ENCODE measurements at places on chromosomes 1 and 21. TPM values are rescaled to one million over a fixed set of nuclear protein-coding genes. Genes with fewer than 3 reads are reported as not detected.

NIBAN1 gene
- 29.3 TPM for total RNA-seq

TMPRSS15 gene
- not detected for total RNA-seq

CFAP141 gene
- not detected for total RNA-seq

PRRC2C gene
- 61.6 TPM for total RNA-seq

PRKAA2 gene
- 0.53 TPM for total RNA-seq

TRIM33 gene
- total RNA-seq, result 12.4 TPM

FUCA1 gene
- 5.5 TPM for total RNA-seq

PROK1 gene
- not detected for total RNA-seq

NPR1 gene
- total RNA-seq, result 0.08 TPM

CR1L gene
- not detected for total RNA-seq

ADAMTS1 gene
- total RNA-seq, result 13.7 TPM

LINGO4 gene
- total RNA-seq, result not detected

KLHDC7A gene
- not detected for total RNA-seq

TSTD1 gene
- total RNA-seq, result 299 TPM

AMY2B gene
- total RNA-seq, result 0.34 TPM

C1orf115 gene
- 1.6 TPM for total RNA-seq

ZMYM1 gene
- 18.4 TPM for total RNA-seq

RCSD1 gene
- total RNA-seq, result 0.27 TPM

S100A8 gene
- 228 TPM for total RNA-seq

ACKR1 gene
- total RNA-seq, result not detected
